NK-92 treated with Interleukin-12 subunit alpha and Interleukin-12 subunit beta, amount 100 ng/mL, for 24 hours (cell line): ENCODE measurements at places on chromosomes 1 and 21.

- no peak for DNase-seq
Measured at GRCh38 chr21:35095859-35096291, 46.8 kb upstream of the RUNX1 start.

- no peak for DNase-seq
Measured at GRCh38 chr1:172135076-172135672, 285.3 kb upstream of the C1orf105 start.

GRCh38 chr1:22089787-22090186, 37.3 kb downstream of the CDC42 start:
- DNase-seq = no peak

DNA sequence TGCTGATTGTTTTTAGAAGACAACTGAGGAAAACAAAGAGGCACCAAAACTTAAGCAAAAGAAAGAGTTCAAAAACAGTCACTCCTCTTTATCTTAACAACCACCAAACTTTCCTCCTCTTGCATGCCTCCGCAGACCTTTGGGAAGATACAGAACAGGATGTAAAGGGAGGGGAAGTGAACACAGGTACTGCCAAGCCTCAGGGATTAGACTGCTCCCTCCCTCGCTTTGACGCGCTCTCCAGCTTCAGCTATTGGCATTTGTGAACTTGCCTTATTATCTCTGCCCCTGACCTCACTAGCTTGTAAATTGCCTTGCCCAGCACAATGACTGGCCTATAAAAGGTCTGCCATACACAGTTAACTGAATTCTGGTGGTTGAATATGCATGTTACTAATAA, 4.8 kb upstream of the SRP9 start:
- DNase-seq = no peak

GRCh38 chr21:27534206-27534605, 567.3 kb upstream of the ADAMTS5 start:
- no peak for DNase-seq

DNA sequence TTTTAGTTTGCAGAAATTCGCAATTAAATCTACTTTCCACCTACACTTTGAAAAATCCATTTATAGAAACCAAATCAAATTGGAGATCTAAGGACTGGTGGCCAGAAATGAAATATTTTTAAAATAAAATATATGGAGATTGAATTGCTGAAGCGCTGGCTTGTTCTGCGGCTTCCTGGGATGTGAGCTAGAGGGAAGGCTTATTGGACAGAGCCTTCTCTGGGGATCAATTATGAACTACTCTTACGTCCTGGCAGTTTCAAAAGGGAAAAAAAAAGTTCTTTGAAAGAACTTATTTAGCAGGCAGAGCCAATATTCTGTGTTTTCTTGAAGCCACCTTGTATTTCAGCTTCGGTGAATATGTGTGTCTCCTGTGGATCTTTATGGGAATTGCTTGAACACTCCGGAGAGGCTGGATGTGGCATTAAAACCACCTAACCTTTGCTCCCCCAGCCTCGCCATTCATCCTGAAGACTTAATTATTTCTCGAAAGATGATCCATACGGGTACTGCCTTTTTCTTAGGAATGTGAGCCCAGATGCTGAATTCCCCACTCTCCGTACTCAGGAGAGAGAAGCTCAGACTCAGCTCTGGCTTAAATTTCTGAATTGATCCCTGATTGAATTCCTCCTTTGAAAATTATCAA, 478.9 kb upstream of the VAMP3 start:
- DNase-seq = no peak

- no peak for DNase-seq
Measured at GRCh38 chr1:9242338-9242969, 7.9 kb downstream of the H6PD start.

GRCh38 chr1:22163564-22163963, 20.7 kb upstream of the WNT4 start:
- no peak for DNase-seq

DNA sequence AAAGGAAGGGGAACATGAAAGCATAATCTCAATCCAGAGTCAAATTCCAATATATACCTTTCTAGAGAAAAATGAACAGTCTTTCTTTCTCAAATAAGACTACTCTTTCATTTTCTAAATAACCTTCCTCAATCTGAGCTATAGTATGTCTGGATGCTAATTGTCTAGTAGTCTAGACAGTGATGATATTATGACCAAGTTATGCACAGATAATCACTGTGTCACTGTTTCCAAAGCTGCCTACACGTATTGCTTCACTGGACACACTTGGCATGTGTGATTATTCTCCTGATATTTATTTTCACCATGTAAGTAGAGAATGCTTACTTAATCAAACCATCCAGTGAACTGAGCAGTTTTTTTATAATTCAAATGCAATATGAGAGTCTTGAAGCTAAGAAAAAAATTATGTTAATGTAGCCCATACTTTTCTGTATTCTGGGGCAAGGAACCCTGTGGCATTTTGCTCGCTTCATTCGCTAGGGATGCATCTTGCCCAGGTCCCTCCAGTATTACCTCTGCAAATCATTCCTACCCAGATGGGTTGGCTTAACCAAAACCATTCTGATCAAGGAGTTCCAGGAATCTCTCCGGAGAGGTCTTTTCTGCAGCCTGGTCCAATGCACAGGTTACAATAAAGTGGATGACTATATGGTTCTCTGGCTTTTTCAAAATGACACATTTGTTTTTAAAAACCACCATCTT, 303.1 kb upstream of the RUNX1 start:
- no peak for DNase-seq

- DNase-seq = no peak
Measured at GRCh38 chr1:152473887-152474537, 36.6 kb upstream of the LCE5A start.

- no peak for DNase-seq
Measured at GRCh38 chr1:30966690-30967369, 58.3 kb upstream of the SDC3 start.

DNA sequence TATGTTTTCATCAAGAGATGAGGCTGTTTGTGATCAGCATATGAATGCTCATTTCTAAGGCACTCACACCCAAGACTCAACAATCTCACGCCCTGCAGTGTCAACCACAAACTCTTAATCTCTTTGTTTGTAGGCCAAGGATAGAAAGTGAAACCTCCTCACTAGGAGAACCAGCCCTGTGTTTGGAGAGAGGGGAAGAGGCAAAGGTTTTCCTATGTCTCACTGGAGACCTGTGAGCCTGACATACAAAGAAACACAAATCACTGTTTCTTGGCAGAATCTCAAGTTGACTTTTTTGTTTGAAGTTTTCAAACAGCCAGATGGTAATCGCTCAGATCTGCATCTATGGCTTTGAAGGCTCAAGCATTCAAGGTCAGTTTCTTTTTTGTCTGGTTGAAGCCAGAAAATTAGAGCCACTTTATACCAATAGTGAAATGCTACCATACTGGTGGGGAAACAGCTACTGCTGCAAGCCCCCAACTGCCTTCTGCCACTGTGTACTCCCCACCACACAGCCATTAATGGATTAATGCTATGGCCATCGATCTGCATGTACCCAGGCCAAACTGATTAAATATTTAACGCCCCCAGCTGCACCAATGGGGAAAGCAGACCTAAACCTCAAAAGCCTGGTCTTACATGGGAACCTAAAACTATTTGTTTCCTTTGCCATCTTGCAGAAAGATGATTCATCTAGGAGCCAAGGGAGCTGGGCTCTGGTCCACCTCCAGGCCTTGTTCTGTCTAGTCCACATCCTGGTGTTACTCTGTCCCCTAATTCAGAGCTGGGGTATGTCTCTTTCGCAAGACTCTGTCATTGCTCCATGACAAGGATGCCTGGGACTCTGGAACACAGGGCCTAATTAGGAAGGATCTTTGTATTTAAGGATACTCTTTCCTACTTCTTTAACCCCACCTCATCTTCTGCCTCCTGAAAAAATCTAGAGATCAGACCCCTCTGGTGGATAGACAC, 16.3 kb downstream of the PDZK1 start:
- peak; percentile 35 for DNase-seq

GRCh38 chr1:32754317-32755097, 51.9 kb upstream of the SYNC start:
- DNase-seq = no peak

DNA sequence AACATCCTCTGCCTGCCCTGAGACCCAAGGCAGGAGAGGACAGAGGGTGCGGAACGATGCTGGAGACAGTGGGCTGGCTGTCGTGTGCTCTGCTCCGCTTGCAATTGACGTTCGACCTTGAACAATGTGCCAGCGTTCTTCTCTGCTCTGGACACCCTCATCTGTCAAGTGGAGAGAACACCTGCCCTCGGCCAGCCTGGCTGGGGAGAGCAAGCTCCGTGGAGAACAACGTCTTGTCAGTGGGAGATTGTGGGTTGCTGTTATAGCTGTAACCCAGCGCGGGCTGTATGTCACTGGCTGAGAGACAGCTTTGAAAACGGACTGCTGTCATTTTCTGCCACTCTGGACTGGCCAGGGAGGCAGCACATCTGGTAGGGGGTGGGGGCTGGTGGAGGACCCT, 14.7 kb downstream of the KIAA1614 start:
- DNase-seq = no peak

DNA sequence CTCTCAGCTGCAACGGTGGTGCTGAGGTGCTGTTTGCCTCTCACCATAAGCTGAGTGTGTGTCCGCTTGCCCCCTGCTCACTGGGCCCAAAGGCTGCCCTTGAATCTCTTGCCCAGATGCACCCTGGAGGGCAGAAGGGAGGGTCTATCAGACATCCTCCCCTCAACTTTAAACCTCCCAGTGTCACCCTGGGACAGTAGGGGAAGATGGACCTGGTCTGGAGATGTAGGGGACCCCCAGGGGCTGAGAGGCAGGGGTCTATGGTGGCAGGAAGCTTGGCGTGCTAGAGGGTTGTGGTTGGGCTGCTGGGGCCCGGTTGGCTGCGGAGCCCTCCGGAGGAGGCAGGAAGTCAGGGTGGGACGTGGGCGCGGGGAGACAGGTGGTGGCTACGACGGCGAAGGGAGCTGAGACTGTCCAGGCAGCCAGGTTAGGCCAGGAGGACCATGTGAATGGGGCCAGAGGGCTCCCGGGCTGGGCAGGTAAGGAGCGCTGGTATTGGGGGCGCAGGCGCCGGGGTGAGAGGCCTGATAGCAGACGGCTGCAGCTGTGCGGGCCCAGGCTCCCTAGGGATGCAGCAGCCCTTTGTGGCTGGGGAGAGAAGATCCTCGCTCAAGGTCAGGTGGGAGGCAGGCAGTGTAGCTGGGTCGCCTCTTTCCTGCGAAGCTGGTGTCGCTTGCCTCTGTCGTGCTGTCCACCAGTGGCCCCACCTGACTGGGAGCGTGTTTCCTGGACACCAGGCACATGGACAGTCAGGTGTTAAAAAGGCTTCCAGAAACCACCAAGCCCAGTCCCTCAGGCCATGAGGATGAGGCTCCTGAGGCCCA, at the start of gene LCK:
Gene LCK (plus strand): TSS at position 373 of the 824 bp plus-strand sequence. CDS start 23,065 bp downstream, outside the sequence.
- DNase-seq = peak; percentile 34

GRCh38 chr1:186792870-186793581, 35.7 kb upstream of the PLA2G4A start:
- no peak for DNase-seq

- no peak for DNase-seq
Measured at GRCh38 chr1:201648907-201649721, 110.2 kb downstream of the NAV1 start.

DNA sequence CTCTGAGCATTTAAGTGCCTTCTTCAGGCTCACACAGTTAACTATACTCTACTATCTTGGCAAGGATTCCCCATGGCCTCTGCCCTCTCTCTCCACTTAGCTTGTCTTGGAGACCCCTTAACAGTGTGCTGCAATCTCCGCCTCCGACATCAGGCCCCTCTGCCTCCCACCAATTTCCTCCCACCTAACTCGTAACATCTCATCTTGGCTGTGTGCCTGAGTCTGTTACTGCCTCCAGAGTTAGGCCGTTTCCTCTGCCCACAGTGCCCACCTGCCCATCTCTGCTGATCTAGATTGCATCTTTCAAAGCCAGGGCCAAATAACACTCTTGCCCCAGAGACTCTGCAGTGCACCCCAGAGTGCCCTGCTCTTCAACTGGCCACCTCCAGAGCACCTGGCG, 244.3 kb upstream of the TMEM51 start:
- DNase-seq = no peak

- DNase-seq = no peak
Measured at GRCh38 chr1:67732750-67733151, 47.8 kb downstream of the GADD45A start.

GRCh38 chr1:171912509-171913175, 71.3 kb downstream of the DNM3 start:
- no peak for DNase-seq

GRCh38 chr1:28190337-28190979, 14.0 kb upstream of the PTAFR start:
- no peak for DNase-seq

GRCh38 chr1:156368889-156369684, at the start of gene RHBG:
Gene RHBG (plus strand): TSS chr1:156369211. CDS start chr1:156369250, 39 bp downstream.
- DNase-seq = no peak

DNA sequence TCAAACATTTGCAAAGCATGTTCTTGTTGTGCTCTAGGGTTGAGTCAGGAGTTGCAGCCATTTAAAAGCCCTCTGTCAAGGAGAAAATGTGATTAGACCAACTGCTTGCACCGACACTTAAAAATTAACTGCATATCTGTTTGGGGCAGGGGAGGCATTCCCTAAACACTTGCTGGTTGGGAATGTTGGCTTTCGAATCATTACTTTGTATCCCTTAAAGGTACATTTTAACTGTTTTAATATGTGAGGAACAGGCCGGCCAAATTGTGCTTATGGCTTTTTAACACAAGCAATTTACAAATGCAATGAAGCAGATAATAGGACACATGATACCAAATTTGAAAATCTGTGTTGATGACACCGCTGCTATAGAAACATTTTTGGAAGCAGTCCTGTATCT, 159.1 kb downstream of the LHX8 start:
- DNase-seq = no peak

DNA sequence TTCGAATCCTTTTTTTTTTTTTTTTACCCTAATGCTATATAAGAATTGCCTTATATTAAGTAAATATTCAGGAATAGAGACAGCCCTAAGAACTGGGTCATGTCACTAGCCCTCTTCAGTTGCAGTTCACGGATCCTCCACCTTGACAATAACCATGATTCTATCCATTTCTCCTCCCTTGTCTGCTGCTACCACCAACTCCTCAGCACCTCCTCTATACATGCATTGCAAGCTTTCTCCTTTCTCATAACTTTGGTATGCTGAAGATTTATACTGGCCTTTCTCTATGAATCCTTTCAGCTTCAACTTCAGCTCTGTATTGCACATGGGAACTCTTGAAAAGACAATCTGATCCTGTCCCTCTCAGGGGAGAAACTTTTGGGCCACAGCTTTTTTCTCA, 14.3 kb upstream of the DR1 start:
- DNase-seq = no peak

GRCh38 chr1:200837931-200838571, 34.7 kb upstream of the GPR25 start:
- no peak for DNase-seq

GRCh38 chr1:156862584-156862983, 1.9 kb downstream of the NTRK1 start:
- no peak for DNase-seq
